Cerebellum (tissue), 4 donors: ENCODE measurements at places on chromosomes 12 and 14. TPM values are rescaled to one million over a fixed set of nuclear protein-coding genes. Genes with fewer than 3 reads are reported as not detected.

KRT86 gene
- not detected for total RNA-seq

AMHR2 gene
- not detected for total RNA-seq

LIMA1 gene
- total RNA-seq: 16.2 TPM

P2RX2 gene
- total RNA-seq: not detected

NID2 gene
- total RNA-seq: 35.4 TPM

CACNA2D4 gene
- 0.45 TPM for total RNA-seq

TAS2R13 gene
- 14.9 TPM for total RNA-seq

ADGRD1 gene
- total RNA-seq: 4.3 TPM

FITM1 gene
- total RNA-seq: 0.54 TPM

TUBA1B gene
- 671 TPM for total RNA-seq

ANKRD52 gene
- 16.6 TPM for total RNA-seq

DNAJC22 gene
- total RNA-seq: 1.4 TPM

DCN gene
- total RNA-seq: 120 TPM

FGD6 gene
- 30.0 TPM for total RNA-seq

GYS2 gene
- total RNA-seq: not detected

HNF1A gene
- total RNA-seq: not detected

KLRG1 gene
- 10.5 TPM for total RNA-seq

NELL2 gene
- 554 TPM for total RNA-seq

HCAR2 gene
- total RNA-seq: 1.7 TPM

FBLN5 gene
- total RNA-seq: 6.1 TPM

CD27 gene
- not detected for total RNA-seq

CCND2 gene
- 149 TPM for total RNA-seq

NUAK1 gene
- total RNA-seq: 43.6 TPM

CEBPE gene
- not detected for total RNA-seq

SENP1 gene
- total RNA-seq: 33.0 TPM

APOF gene
- total RNA-seq: not detected

FAM222A gene
- total RNA-seq: 8.4 TPM

OAS1 gene
- total RNA-seq: 2.6 TPM

FAIM2 gene
- 14.1 TPM for total RNA-seq

PGF gene
- 4.4 TPM for total RNA-seq

IFNG-AS1 gene
- total RNA-seq: not detected

P2RX7 gene
- total RNA-seq: 2.3 TPM

LHX5 gene
- total RNA-seq: 10.2 TPM

FGF23 gene
- not detected for total RNA-seq

SH2B3 gene
- total RNA-seq: 3.9 TPM

CCDC184 gene
- total RNA-seq: 7.8 TPM

AKAP6 gene
- 223 TPM for total RNA-seq

NTN4 gene
- total RNA-seq: 10.9 TPM

CLEC12A gene
- total RNA-seq: not detected

TPH2 gene
- 1.00 TPM for total RNA-seq

SYCP3 gene
- total RNA-seq: 1.3 TPM
